ENCODE measurements at places on chromosomes 7 and 10. TPM values are rescaled to one million over a fixed set of nuclear protein-coding genes. Genes with fewer than 3 reads are reported as not detected.

- DNase-seq: no peak
Observed at GRCh38 chr10:22230158-22230833, 12.5 kb upstream of the EBLN1 start.

DNA sequence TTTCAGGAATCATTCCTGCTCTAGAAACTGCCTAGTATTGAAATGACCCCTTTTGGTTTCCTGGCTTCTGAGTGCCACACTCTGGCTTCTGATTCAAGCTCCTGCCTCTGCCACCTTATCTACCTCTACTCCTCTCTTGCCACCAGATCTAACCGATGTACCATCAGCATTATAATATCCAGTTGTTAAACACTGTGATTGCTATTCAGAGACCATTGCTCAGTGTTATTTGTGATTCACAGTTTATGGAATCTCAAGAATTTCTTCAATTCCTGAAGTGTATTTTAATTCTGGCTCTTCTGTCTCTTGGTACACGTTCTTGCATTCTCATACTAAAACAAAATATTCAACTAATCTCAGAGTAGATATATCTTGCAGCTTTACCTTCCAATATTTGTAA, 88.7 kb downstream of the DYNC1I1 start:
- DNase-seq: no peak

Gene IKZF1
- total RNA-seq: 2.3 TPM

Gene VAX1
- 1.2 TPM for total RNA-seq

- DNase-seq: no peak
Observed at GRCh38 chr10:21369697-21370096, 155.8 kb downstream of the SKIDA1 start.

- no peak for DNase-seq
Observed at GRCh38 chr7:84092207-84092606, 102.4 kb downstream of the SEMA3A start.

Gene CYP3A7
- not detected for total RNA-seq

Gene PDZD7
- 4.5 TPM for total RNA-seq

GRCh38 chr10:11673346-11674280, 62.2 kb upstream of the USP6NL start:
- DNase-seq: no peak

Gene HECW1
- 54.7 TPM for total RNA-seq

GRCh38 chr10:121448766-121449421, 149.3 kb downstream of the FGFR2 start:
- DNase-seq: no peak

- DNase-seq: no peak
Observed at GRCh38 chr10:12198156-12198555, 2.2 kb downstream of the CDC123 start.

GRCh38 chr10:75096749-75097148, 14.7 kb upstream of the SAMD8 start:
- no peak for DNase-seq

DNA sequence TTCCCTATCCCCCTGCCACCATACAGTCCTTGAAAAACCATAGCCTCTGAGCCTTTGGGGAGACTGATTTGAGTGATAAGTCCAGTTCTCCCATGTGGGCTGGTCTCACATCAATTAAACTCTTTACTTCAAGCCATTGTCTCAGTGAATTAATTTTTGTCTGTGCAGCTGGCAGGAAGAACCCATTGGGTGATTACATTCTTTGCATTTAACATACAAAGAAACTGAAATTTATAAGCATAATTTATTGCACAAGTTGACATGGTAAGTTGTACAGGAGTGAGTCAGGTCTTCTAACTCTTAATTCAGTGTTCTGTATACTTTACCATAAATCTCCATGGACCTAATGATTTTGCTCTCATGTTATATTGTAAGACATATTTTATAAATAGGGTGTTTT, 1613.0 kb upstream of the LRRTM3 start:
- DNase-seq: no peak

- DNase-seq: no peak
Observed at GRCh38 chr7:143285470-143285778, 666 bp downstream of the TMEM139 start.

GRCh38 chr7:80472491-80473200, 39.2 kb downstream of the GNAT3 start:
- DNase-seq: no peak

GRCh38 chr7:98816241-98816640, 53.6 kb downstream of the TMEM130 start:
- DNase-seq: no peak

Gene SOSTDC1
- 12.6 TPM for total RNA-seq

DNA sequence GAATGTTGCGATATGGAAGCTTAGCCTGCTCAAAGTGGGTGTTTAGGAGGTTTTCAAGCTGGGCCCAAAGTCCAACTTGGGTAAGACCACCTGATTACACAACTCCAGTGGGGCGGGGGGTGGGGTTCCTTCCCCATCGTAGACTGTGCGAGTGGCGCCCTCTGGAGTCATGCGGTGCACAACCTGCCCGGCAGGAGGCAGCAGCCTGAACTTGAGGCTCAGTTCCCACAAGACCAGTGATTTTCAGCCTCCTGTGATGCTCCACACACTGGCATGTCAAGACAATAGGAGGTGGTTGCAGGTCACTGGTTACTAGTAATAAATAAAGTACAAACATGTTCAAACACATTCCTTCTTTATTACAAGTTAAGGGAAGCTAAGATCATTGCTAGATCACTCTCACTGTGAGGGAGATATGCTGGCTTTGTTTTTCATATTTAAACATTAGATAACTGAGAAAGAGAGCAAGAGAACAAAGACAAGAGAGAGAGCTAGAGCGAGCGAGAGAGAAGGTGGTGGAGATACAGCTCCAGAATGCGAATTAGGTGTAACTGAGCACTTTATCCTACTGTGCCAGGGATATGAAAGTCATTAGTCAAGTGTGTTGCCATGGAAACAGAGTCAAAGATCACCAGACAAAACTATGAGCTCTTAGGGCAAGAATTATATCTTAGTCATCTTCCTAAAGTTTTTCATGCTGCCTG, 97.4 kb upstream of the BMPER start:
- no peak for DNase-seq

Gene USP54
- total RNA-seq: 31.7 TPM

GRCh38 chr10:133253361-133253955, 15.8 kb downstream of the VENTX start:
- no peak for DNase-seq

Gene SLC29A4
- total RNA-seq: 16.1 TPM

Gene CCDC136
- 44.1 TPM for total RNA-seq

- DNase-seq: peak; percentile 69
Observed at GRCh38 chr10:79399223-79399831, 46.1 kb downstream of the ZCCHC24 start.

- no peak for DNase-seq
Observed at GRCh38 chr10:131310551-131311401, 745 bp downstream of the TCERG1L start.

GRCh38 chr10:130990486-130990885, 321.0 kb downstream of the TCERG1L start:
- no peak for DNase-seq

DNA sequence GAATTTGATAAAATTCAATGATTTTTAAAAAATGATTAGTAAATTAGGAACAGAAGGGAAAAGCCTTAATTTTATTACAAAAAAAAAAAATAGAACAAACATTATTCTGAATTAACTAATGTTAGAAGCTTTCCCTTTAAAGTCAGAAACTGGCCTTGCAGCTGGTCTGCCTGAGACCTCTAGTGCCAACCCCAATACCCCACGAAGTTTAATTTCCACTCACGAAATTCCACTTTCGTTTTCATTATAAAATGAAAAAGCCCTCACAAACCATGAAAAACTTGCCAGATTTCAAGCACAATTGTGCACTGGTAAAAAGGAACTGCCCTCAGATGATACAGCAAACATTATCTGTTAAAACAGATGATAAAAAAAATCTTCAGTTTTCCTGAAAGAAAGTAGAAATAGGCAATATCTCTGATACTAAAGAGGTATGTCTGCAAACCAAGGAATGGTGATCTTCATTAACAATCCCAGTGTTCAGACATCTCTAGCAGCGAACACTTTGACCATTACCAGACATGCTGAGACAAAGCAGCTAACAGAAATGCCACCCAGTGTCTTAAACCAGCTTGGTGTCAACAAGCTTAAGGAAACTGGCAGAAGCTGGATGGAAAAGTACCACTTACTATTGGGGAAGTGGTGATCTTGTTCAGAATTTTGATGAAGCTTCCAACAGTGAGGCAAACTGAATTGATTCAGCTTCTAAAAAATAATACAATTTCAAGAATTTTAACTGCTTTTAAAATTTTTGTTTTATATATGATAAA, 80.2 kb downstream of the PALS2 start:
- no peak for DNase-seq

DNA sequence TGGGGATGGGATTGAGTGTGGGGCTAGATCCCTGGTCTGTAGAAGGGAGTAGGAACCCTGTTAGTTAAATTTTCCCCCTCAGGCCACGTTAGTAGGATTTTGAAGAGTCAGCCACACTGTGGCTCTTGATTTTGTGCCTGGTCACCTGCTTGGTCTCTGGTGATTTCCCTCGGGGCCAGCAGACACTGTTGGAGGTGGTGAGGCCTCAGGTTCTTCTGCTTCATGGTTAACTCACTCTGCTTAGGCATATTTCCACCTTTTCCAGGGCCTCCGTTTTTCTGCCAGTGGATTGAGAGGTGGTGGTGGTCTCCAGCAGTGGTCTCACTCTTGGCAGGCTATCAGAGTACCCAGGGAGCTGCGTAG, 4.1 kb downstream of the TSPAN14 start:
- DNase-seq: no peak

DNA sequence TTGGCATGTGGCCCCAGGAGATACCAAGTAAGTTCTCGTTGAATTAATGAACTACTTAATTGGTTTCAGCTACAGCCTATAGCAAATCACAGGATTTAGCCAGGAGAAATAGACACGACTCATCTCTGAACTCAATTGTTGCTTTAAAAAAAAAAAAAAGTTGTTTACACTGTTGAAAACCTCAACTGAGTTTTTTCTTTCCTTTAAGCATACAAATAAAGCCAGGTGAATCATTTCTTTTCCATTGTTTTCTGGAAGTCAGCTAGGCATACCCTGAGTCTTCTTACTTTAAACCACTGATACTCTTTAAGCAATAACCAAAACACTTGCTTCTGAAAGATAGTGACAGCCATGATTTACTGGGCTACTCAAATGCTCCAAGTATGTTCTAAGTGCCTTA, 755 bp downstream of the FRMPD2 start:
- DNase-seq: no peak

Gene THAP5
- 81.7 TPM for total RNA-seq

DNA sequence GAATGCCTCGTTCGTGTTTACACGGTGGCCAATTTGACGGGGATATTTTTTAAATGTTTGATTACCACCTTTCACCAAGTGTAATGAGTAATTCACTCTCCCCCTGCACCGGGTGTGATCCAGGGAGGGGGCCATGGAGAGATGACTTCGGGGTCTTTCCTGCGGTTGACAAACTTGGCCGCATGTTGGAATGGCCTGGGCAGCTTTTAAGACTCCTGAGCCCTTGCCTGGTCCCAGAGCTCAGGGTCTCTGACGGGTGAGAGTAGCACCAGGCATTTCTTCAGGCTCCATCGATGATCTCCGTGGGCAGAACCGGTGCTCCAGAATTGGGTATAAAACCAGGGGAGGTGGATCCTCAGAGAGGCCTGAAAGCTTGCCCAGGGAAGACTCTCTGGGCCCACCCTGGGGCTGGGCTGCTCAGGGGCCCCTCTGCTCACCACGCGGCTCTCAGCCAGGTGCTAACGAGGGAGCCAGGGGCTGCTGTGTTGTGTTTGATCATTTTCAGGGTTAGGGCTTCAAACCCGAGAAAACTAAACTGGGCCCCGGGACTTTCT, 882 bp downstream of the ZNF282 start:
- DNase-seq: no peak

DNA sequence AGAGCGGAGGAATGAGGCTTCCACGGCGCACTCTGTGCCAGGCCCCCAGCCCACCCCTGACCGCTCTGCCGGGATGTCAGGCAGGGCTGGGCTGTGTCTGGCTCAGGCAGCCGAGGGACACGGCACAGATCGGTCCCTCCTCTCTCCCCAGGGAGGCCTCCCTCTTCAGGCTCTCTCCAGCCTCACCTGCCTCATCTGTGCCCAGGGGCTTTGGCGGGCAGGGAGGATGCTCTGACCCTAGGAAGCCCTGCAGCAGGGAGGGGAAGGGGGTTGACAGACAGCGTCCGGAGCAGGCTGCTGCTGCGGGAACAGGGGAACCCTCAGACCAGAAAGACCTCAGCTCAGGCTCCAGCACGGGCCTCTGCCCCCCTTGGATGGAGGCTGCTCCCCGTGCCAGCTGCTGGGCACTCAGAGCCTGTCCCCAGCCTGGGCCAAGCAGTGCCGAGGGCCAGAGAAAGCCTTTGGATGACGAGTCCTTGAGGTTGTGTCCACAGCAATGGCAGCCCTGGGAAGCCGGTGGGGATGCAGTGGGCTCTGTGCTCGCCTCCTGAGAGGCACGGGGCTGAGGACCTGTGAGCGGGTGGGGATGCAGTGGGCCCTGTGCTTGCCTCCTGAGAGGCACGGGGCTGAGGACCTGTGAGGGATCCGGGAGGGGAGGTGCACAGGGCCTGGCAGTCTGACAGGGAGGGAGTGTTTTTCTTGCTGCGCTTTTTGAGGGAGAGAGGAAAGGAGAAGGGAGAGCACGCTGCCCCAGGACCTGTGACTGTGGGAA, 66.9 kb downstream of the FOXL3 start:
- DNase-seq: no peak

DNA sequence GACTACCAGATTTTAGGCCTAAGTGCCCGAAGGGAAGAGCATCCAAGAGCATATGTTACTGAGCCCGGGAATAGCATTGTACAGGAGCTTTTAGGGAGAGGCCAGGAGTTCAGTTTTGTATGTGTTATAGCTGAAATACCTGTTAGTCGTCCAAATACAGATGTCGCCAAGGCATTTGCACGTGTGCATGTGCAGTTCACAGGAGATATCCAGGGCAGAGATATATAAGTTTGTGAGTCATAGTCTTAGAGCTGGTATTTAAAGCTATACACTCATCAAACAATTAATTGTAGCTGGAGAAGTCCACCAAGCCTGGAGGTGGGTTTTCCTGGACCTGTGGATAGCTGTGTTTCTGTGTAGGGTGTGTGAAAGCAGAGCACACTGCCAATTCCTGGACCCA, 394.0 kb upstream of the FZD8 start:
- no peak for DNase-seq

Measured in occipital lobe (tissue), 3 donors.